ENCODE measurements at places on chromosomes 7 and 10.

- DNase-seq: no peak
Measured at GRCh38 chr10:67438605-67439304, 257.2 kb downstream of the CTNNA3 start.

DNA sequence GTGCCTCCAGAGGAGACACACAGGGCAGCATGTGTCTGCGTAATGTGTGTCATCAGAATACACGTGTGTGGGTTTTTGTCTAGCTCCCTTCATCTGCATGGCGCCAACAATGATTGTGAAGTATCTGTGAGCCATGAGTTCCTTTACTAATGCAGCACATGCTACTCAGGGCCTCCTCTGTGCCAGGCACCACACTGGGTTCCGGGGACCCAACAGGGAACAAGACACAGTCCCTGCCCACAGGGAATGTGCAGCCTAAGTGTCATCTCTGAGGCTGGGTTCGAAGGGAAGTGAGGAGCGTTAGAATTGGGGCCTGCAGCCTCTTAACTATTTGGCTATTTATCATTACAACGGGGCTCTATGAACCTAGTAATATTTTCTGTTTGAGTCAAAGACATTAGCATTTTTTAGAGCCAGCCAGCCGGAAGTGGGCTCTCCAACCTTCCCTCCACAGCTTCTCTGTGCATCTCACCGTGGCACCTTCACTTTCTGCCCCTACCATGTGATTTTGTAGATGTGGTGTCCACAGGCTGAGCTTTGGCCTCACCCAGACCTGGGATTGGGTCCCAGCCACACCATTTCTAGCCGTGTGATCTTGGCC is 43.9 kb upstream of the SRGN start:
- no peak for DNase-seq

- no peak for DNase-seq
Measured at GRCh38 chr10:43118631-43119415, 19.4 kb upstream of the CSGALNACT2 start.

- no peak for DNase-seq
Measured at GRCh38 chr7:131203291-131203976, 124.2 kb upstream of the MKLN1 start.

GRCh38 chr10:23337616-23338015 is 7.0 kb downstream of the C10orf67 start:
- DNase-seq: no peak
